ENCODE measurements at places on chromosomes 1 and 21.

DNA sequence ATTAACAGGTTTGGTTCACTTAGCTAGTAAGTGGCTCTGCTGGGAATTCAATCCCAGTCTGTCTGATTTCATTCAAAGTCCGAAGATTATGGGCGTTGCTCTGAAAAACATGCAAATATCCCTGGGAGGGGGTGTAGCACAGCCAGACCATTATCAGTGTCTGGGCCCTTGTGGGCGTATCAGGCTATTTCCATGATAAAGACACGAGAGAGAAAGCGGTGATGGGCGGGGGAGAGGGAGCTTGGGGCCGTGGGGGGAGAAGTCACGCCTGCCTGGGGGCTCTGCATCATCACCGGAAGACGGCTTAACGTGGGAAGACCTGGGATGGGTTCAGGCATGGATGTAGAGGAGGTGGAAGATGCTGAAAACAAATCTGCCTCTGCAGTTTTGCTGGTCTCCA lies 25.8 kb downstream of the IL6R start:
- no peak for DNase-seq

GRCh38 chr1:65198096-65198495 lies 50.1 kb downstream of the AK4 start:
- no peak for DNase-seq

GRCh38 chr21:45241357-45241756 lies 46.3 kb downstream of the POFUT2 start:
- DNase-seq = no peak

DNA sequence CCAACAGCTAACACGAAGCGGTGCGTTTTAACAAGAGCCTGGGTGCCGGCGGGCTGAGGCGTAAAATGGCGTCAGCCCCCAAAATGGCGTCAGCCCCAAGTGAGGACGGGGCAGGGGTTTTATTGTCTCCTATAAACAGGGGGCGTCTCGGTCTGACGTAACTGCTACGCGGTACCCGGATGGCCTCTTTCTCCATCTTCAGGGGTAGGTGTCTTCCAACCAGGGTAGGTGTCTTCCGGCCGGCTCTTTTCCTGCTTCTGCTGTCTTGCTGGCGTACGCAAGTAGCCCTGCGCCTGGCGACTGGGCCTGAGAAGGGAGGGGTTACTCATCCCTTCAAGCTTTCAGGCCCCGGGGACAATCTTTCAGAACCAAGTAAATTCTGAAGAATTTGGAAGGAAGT lies 45.3 kb downstream of the LGR6 start:
- no peak for DNase-seq

- DNase-seq = no peak
Observed at GRCh38 chr1:185152187-185152767, 4.5 kb downstream of the TRMT1L start.

- no peak for DNase-seq
Observed at GRCh38 chr1:72634946-72635345, 352.6 kb upstream of the NEGR1 start.

- no peak for DNase-seq
Observed at GRCh38 chr1:161193561-161194235, 5.2 kb downstream of the ADAMTS4 start.

DNA sequence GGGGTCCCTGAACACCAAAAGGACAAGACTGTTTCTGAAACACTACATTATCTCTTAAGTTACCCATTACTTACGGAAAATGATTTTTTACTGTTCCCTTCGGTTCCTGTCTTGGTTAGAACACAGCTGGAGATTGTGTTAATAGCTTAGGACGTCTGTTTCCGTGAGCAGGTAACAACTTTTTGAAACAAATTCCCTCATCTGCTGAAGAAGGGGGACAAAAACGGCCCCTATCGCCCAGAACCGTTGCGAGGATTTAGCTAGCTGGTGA lies 67.8 kb downstream of the SLC35A3 start:
- no peak for DNase-seq
